ENCODE measurements at places on chromosomes 3 and 15. TPM values are rescaled to one million over a fixed set of nuclear protein-coding genes. Genes with fewer than 3 reads are reported as not detected.

RETNLB gene
- total RNA-seq: not detected

SOX14 gene
- total RNA-seq: not detected

STOML1 gene
- 24.0 TPM for total RNA-seq

PPP1R14D gene
- not detected for total RNA-seq

WDR93 gene
- 0.28 TPM for total RNA-seq

CDHR4 gene
- not detected for total RNA-seq

HYAL1 gene
- 16.9 TPM for total RNA-seq

MRPL47 gene
- total RNA-seq: 32.9 TPM

SMCO1 gene
- total RNA-seq: not detected

USP8 gene
- 60.2 TPM for total RNA-seq

CELF6 gene
- total RNA-seq: 1.9 TPM

MASP1 gene
- 7.6 TPM for total RNA-seq

- DNase-seq: no peak
These were observed 12.1 kb downstream of the GOLM2 start for GRCh38 chr15:44300572-44300971.

- DNase-seq: no peak
These were observed 21.0 kb downstream of the ZDHHC3 start for GRCh38 chr3:44954962-44955361.

GRCh38 chr3:158337110-158337509 is 227.2 kb downstream of the RSRC1 start:
- no peak for DNase-seq

- no peak for DNase-seq
These were observed 53.0 kb downstream of the ATP2C1 start for GRCh38 chr3:130946882-130947281.

DNA sequence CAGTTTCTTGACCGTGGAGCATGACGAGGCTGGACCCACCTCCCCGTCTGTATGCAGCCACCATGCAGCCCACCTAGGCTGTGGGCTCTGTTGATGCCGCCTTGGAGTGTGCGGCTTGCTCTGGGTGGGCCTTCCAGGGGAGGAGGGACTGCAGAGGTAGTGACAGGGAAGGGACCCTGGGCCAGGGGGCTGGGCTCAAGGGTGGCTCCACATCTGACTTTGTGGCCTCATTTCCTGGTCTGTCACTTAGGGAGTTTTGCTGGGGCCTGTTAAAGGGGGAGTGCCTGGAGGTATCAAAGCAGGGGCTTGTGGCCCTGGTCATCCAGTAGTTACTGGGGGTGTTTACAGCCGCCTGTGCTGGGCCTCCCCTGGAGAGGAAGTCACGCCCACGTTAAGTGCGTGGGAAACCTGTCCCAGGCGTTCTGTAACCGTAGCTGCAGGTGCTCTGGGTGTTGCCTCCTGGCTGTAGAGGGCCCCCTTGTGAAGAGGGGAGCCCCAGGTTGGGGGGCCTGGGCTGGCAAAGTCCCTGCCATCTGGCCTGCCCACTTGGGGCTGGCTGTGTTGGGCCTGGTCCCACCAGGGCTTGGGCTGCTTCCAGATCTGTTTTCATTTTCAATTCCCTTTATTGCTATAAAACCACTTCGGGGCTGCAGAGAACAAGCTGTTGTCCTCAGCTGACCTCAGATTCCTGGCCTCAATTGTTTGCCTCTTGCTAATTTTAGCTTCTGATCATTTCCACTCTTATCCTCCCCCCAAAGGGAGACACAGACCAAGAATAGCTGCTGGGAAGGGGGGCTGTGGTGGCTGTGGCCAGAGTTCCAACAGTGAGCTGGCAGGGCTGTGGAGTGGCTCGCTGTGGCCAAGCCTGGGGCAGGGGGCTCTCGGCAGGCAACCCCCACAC is 26.5 kb downstream of the KLF13 start:
- DNase-seq: no peak

GRCh38 chr15:98853161-98853560 is 154.4 kb downstream of the PGPEP1L start:
- peak; percentile 67 for DNase-seq

DNA sequence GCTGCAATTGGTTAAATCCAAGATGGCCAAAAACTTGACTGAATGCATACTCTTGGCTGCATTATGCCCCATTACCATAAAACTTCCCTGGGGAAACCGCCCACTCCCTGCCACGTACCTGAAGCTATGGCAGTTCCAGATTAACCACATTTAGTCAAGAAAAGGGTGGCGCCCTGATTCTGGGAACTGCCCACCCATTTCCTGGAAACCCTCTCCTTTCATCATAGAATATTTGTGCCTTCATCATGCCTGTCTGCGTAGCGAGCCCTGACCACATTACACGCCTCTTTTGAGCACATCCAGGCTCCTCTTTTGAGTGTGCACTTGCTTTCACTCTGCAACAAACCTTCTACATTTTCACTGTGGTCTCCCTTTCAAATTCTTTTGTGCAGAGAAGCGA is 5.2 kb downstream of the LINS1 start:
- peak; percentile 31 for DNase-seq

- no peak for DNase-seq
These were observed 207.5 kb downstream of the RPLP1 start for GRCh38 chr15:69660114-69660513.

- DNase-seq: no peak
These were observed 79.5 kb upstream of the PCSK6 start for GRCh38 chr15:101568821-101569555.

GRCh38 chr15:57064033-57064432 is 145.6 kb downstream of the TCF12 start:
- DNase-seq: no peak

GRCh38 chr15:85598219-85598618 is 196.5 kb downstream of the KLHL25 start:
- DNase-seq: no peak

GRCh38 chr3:49454898-49455681 is 15.0 kb upstream of the DAG1 start:
- DNase-seq: no peak

- DNase-seq: peak; percentile 55
These were observed at the start of gene ABI3BP for GRCh38 chr3:100993309-100993708. TSS of gene ABI3BP (minus strand) at chr3:100993421. CDS start at chr3:100993384, 37 bp downstream.

GRCh38 chr15:33963831-33964664 is 4.2 kb upstream of the CHRM5 start:
- DNase-seq: no peak

GRCh38 chr3:59262076-59262498 is 212.3 kb upstream of the CFAP20DC start:
- DNase-seq: no peak

DNA sequence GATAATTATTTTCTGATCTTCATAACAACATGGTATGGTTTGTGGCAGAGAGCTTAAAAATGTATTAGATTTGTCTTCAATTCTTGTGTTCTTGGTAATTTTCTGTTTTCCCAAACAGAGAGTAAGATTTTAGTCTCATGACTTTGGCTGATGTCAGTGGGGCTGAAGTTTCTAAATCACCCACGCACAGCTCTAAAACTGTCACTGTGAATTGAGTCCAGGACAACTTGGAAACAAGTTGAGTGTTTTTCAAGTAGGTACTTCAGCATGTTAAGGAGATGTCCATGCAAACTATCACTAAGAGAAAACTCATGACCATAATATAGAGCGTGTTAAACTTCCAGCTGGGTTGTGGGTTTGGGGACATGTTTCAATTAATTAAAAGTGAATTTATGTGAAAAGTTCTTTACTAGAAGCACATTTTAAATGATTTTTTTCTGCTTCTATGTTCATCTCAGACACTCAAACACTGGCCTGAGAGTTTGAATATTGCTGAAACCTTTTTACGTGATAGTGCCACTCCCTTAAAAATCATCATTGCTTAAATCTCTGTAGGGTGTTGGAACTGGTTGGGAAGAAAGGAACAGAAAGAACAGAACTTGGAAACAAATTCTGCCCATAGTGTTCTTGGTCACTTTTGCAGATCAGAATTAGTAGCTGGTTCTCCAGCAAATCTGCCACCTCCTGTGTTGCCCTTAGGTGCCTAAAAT is 89.8 kb downstream of the KLHL25 start:
- DNase-seq: no peak

- no peak for DNase-seq
These were observed 128.0 kb downstream of the LRIG1 start for GRCh38 chr3:66372681-66373350.

- no peak for DNase-seq
These were observed 80.4 kb upstream of the IGF1R start for GRCh38 chr15:98567951-98568350.

DNA sequence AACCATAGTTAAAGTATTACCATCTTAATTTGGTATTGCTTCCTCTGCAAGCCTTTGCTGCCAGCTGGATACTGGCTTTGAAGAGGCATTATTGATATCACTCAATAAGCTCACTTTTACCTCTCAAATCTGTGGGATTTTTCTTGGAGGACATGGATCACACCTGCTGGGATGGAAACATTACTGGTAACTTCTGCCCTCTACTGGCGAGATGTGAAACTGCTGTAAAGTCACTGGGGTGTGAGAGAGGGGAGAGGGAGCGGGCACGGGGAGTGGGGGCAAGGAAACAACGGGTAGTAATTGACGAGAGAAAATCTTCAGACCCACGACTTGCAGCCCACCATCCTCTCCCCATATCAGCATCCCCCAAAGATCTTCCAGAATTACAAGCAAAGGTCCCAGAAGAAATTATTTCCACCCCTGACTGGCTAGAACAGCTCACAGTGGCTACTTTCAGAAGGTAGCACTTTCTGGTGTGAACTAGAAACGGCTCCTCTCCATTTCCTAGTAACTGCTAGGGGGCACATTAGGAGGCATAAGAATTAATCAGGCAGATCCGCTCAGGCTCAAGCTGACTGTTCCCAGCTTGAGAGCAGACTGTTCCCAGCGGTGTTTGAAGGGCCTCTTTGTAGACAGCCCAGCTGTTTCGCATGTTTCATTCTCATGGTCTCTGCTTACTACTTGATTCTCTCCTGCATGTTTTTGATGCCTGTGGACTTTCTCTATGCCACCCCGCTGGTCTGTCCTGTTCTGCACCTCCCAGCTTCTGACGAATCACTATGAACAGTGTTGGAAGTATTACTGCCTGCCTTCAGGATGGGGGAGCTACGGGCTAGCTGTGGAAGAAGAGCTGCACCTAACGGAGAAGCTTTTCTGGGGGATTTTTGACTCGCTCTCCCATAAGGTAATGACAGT is 230.4 kb upstream of the CHRM5 start:
- no peak for DNase-seq

GRCh38 chr15:82646250-82647044 is 716 bp downstream of the CPEB1 start:
- DNase-seq: no peak

DNA sequence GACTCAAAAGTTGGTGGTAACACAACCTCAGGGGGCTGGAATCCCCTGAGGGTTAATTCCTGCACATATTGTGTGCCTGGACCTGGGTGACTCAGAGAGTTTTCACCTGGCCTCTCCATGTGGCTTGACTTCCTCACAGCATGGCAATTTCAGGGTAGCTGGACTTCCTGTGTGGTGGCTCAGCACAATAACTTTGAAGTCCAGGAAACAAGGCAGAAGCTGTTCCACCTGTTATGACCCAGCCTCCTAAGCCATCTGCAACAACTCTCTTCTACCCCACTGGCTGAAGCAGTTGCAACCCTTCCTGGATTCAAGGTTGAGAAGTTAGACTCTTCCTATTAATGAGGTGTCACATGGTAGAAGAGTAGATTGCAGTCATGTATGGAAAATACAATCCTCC is 58.4 kb downstream of the EDEM1 start:
- no peak for DNase-seq
